ENCODE measurements at places on chromosomes 1 and 21.

DNA sequence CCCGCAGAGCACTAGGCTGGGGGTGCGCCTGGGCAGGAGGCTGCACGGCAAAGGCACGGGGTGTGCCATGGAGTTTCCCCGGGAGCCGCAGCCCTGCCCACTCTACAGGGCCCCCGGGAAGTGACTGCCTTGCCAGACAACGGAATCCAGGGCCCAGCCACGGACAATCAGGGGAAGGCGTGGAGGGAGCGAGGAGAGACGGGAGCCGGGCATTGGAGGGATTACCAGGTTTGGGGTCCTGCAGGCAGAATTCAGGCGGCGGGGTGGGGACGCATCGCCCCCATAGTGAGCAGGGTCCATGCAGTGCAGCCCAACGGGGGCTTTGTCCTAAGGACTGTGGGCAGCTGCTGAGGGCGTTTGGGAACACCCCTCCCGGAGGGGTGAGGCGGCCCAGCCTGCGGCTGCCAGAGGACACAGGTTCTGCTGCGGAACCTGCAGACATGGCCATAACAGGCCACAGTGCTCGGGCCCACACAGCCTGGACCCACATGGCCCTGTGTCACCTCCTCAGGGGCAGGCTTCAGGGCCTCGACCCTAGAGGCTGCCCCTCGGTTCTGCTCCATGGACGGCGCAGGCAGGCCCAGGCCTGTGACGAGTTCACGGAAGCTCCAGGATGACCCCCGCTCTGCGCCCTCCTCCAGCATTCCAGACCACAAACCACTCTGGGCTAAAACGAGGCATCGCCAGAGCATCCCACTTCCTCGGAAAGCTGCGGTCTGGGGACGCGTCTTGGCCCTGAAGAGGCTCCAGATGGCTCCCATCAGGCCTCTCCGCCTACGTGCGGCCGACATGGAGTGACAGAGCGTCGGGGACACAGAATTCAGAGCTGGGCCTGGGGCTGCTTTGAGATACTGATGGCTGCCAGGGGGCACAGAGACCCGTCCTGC lies 54.5 kb downstream of the COL6A1 start:
- DNase-seq, result no peak

DNA sequence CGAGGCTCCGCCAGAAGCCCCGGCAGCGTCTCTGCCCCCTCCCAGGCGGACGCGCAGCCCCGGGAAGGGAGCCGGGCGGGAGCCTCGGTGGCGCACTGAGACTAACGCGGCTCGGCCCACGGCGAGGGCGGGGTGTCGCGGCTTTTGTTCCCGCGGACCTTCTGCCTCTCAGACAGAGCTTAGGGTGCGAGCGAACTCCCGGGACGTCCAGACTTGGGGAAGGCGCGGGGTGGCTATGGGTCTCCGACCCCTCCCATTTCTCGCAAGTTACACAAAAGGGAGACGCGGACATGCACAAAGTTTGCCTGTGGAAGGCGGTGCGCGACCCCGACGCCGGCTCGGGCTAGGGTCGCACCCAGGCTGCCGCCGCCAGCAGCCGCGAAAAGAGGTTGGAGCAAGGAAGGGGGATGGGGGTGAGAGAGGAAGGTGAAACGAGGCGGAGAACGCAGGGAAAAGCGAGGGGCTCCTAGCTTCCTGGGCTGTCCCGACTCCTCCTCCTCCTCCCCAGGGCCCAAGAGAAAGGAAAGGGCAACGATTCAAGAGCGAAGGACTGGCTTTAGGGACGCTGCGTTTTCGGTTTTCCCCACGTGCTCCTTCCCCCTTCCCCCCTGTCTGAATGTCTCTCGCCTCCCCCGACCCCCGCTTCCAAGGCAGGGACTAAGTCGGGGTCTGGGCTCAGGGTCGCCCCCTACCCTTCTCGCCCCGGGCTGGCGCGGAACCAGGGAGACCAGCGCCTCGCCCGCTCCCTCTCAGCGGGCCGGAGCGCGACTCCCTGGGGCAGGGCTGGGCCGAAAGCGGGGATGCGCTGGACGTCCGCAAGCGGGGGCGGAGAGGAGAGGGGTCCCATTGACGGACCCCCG lies 729 bp downstream of the APP start:
- DNase-seq, result peak; percentile 36

GRCh38 chr1:235997049-235997448 lies 67.8 kb downstream of the NID1 start:
- no peak for DNase-seq

DNA sequence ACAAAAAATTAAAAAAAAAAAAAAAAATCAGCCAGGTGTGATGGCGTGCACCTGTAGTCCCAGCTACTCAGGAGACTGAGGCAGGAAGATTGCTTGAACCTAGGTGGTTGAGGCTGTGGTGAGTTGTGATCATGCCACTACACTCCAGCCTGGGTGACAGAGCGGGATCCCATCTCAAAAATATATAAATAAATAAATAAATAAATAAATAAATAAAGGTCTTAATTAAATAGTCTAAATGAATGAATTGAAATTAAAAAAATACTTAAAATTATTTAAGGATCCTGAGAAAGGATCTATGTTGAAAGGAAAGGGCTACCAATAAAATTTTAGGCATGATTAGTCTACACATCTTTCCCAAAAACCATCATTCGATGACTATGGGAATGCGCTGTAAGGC lies 67.4 kb upstream of the HP1BP3 start:
- no peak for DNase-seq

DNA sequence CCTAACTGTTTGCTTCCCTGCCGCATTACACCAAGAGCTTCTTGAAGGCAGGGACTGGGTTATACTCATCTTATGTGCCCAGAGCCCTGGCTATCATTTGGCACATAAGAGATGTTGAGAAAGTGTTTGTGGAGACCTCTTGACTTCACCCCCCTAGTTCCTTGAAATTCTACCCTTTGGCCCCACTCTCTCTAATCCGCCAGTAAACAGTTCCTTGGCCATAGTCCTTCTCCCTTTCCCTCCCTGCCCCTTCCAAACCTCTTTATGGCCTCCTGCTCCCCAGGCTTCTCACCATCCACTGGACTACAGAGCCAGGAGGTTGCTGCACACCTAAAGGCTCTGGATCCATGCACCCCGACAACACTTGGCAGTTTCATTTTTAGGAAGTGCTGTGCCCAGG lies 1.5 kb upstream of the CDK18 start:
- DNase-seq, result no peak

GRCh38 chr1:245212221-245212710 lies 57.5 kb downstream of the KIF26B start:
- no peak for DNase-seq
